ENCODE measurements at places on chromosomes 2 and 18.

GRCh38 chr2:149741646-149742045 is 154.1 kb upstream of the MMADHC start:
- peak; percentile 84 for DNase-seq

DNA sequence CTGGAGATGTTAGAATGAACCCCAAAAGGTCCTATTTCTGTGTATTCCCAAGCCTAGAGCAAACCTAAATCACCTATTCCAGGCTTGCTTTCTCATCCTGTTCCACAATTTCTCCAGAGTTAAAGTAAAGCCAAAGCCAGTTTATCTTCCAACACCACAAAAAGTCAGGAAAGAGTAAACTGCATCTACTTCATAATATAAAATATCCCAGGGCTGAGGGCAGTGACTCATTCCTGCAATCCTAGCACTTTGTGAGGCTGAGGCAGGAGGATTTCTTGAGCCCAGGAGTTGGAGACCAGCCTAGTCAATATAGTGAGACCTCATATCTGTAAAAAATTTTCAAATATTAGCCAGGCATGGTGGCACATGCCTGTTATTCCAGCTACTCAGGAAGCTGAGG is 241.4 kb downstream of the CDH20 start:
- no peak for DNase-seq

DNA sequence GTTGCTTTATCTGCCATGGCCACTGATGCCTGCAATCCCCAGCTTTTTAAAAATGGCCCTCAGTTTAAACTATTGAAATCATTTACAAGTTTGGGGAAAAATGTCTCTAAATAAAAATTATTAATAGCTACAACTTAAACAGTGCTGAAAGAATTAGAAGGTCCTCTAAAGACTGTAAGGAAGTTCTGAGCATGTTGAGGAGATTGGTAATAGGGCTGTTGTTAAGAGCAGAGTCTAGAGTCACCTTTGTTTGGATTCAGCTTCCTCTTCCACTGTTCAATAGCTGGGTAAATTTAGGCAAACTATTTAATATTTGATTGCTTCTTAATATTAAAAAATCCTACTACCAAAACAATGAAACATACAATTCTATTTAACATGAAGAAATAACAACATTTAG is 1127.1 kb upstream of the DDX18 start:
- DNase-seq, result no peak

- DNase-seq, result no peak
Observed at GRCh38 chr2:152165780-152166179, 9.8 kb downstream of the STAM2 start.

DNA sequence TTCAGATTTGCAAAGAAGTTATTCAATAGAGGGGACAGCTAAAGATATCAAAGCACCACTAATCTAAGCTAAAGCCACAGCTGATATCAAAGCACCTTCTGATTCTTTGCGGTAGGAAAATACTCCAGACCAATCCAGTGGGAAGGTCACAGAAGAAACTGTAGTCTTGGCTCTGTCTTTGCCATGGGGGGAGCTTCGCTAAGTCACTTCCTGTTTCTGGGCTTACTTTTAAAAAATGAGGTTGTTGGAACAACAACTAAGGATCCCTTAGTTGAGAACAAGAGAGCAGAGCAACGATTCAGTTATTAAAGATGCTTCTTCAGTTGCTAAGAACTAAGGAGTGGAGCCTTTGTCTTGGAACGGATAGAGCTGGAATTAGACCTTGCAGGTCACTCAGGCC is 12.2 kb downstream of the LPIN1 start:
- DNase-seq, result no peak
